Left ventricle myocardium superior (tissue), 1 donor: ENCODE measurements at places on chromosomes 6 and 20. TPM values are rescaled to one million over a fixed set of nuclear protein-coding genes. Genes with fewer than 3 reads are reported as not detected.

DNA sequence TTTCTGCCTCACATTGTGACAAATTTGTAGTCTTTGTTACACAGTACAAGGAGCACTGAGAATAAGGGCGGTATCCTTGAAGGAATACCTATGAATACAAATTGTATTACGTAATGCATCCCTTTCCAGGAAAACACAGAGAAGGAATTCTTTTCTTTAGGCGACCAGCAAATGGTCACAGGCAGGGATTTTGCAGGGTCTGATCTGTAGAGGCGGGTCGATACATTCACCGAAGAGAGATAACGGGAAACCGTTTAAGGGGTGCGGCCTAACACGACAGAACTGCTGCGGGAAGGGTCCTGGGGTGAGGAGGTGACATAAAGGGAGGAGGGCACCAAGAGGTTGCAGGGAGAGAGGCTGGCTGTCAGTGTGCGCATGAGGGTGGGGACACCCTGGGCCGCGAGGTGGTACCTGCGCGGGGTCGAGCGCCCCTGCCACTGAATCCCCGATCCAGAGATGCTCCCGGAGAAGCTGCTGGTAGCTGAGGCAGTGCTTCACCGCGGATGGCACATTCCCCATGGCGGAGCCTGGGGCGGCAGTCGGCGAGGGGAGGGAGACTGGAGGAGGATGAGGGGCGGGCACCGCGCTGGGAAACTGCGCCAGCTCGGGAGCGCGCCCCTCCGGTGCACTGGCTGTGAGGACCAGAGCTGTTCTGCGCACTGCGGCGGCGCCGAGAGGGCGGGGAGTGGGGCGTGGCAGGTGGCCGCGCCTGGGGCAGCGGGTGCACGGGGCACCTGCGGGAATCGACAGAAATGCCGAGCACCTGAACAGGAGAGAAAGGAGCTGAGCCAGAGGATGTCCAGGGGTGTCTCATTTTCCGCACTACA lies at the start of gene HMGCLL1:
Gene HMGCLL1, minus strand, starts transcription at position 656 of the 827 bp plus-strand sequence. Its CDS starts 137 bp downstream, at position 519.
- DNase-seq: peak; percentile 74

DNA sequence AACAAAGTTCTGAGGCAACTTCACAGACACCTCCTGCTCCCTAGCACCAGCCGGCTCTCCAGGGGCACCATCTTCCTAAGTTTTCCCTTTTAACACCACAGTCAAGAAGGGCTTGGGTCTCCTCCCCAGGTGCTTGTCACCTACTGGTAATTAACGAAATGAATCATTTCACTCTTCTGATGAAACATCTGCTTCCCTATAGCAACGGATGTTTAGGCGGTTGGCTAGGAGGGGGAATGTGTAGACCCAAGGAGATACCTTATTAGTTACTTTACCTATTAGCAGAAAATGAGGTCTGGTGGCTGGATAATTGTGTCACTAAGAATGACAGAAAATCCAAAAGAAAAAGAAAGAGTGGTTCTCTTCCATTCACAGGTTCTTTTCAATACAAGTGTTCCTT lies 46.3 kb upstream of the FABP7 start:
- DNase-seq: no peak

DNA sequence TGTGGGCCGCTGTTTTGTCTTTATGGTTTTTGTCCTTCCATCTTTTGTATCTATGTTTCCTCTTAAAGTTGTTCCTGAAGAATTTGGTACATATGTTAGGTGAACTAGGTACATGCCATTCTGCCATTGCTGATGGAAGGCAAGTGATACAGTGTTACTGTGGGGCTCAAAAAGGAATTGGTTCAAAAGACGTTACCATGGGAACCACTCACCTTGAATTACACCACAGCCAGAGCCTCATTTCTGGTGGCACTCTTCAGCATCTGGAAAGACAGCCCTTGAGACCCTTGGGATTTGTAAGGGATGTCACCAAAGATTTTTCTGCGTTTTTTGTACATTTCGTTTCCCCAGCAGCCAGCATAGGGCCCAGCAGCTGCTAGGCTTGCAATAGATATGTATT lies 31.9 kb downstream of the TMEM181 start:
- DNase-seq: no peak

DNA sequence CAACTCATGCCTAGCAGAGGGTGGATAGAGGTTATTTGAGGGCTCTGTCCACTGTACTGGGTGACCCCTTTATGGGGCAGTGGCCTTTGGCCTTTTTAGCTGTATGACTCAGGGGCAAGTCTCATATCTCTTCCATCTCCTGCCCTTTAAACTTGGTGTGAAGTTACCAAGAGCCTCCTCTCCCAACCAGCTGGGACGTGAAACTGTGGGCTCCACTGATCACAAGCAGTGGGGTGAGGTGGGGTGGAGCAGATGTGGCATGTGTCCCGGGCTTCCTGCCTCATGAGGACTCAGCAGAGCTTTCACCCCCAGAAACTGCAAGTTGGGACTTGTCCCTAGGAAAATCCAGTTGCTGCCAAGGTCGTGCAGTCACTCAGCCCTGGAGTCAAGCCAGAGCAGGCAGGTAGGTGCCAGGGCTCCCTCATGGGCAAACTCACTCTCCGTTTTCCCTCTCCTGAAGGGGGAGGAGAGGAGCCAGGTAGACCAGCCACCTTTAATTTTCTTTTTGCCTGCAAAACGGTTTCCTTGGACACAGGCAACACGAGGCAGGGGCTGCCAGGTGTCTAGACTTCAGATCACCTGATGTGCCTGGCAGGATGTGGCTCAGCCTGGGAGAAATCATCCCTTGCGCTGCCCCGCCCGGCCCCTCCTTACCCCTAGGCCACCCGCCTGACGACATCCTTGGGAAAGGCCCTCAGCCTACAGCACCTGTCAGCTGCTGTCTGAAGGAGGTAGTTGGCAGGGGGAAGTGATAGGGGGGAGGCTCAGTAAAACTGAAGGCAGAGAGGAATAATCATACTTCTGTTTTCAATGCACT lies 4.0 kb downstream of the CDKN1A start:
- DNase-seq: peak; percentile 74

- no peak for DNase-seq
These were observed 154.0 kb upstream of the CITED2 start for GRCh38 chr6:139528471-139528870.

GRCh38 chr20:25464501-25465242 lies 57.2 kb downstream of the GINS1 start:
- DNase-seq: no peak

DNA sequence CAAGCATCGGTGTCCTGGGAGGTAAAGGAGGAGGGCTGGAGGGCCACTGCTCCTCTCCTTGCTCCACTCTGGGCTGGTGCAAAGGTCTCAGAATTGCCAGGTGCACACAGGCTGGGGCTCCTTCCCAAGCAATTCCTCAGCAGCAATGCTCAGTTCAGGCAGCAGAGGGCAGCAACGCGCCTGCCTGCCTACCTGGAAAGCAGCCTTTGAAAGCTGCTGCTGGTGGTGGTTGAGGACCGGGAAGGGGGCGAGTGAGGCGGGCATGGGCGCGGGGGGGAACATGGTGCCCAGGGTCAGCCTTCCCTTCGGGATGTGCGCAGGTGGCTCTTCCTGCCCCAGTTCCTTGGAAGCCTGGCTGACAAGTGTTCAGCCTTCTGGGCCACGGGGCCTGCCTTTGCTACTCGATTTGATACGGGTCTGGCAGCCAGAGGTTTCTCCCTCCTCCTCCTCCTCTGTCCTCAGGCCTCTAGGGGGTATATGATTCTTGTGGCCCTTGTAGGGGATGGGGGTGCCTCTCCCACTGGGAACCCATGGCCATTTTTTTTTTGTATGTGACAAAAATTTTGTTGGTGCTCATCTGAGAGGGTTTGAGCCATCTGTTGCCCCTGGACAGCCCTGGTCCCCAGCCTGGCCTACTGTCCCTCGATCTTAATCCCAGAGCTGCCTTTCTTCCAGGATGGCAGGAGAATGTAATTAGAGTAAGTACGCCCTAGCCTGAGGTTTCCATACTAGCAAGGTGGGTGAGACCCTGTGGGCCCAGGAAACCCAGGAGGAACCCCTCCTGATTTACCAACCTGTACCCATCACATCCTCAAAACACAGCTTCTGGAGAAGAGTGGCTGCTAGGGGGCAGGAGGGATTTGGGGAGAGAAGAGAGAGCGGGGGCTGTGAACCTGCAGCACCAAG lies 20.1 kb downstream of the MRPS18A start:
- DNase-seq: peak; percentile 88

DNA sequence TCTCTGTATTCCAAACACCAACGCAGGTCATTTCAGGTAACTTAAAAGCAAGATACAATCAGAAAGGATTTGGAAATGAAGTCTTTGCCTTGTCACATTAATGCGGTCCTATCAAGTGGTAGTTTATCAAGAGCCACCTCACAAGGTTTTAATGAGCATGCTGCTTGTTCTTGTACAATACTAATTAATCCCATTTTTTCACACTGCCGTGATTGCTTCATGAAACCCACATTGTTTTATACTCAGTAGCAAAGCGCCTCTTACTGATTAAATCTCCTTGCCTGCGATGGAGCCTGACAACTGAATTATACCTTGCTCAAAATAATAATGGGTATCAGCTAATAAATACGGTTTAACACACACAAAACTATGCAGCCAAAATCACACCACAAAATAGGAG lies 234.1 kb upstream of the TSHZ2 start:
- DNase-seq: no peak

- DNase-seq: no peak
These were observed 65.1 kb downstream of the REV3L start for GRCh38 chr6:111417946-111418345.

SLC17A2 gene
- total RNA-seq: not detected

NINL gene
- total RNA-seq: 7.6 TPM

EBF4 gene
- 3.7 TPM for total RNA-seq

GGTLC1 gene
- not detected for total RNA-seq

GABRR1 gene
- not detected for total RNA-seq
